ENCODE measurements at places on chromosomes 4 and X.

- no peak for DNase-seq
These were observed 185.7 kb upstream of the ZCCHC13 start for GRCh38 chrX:74117962-74118902.

DNA sequence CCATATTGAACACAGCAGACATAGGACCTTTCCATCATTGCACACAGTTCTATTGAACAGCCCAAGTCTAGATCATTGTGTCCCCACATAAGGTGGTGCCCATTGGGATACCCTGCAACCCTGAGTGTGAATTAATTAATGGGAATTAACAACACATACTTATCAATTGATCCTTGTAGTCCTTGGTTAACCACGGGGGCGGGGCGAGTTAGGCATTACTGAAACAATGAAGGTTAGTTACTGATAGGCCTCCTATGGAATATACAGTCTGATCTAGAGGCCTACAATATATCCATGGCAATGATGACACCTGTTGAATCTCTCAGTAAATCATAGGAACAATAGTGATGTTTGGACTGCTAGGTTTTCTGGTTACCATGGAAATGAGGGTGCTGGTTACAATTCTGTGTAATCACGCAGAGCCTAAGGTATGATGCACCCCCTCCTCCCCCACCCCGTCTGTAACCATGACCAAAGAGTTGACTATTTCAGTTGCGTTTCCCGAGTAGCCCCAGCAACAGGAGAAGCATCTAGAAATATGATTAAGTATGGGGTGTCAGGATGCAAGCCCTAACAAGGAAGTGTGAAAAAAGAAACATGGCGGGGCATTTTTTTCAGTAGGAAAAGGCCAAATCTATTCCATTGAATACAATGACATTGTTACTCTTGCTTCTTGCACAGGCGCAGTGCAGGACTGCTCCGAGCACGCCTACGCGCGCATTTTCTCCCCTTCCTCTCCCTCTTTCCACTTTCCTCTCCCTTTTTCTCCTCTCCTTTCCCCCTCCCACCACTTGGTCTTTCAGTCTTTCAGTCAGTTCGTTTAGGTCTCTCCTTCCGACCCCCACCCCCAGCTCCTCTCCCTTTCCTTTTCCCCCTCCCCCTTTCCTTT lies 677 bp upstream of the NONO start:
- peak; percentile 32 for DNase-seq

DNA sequence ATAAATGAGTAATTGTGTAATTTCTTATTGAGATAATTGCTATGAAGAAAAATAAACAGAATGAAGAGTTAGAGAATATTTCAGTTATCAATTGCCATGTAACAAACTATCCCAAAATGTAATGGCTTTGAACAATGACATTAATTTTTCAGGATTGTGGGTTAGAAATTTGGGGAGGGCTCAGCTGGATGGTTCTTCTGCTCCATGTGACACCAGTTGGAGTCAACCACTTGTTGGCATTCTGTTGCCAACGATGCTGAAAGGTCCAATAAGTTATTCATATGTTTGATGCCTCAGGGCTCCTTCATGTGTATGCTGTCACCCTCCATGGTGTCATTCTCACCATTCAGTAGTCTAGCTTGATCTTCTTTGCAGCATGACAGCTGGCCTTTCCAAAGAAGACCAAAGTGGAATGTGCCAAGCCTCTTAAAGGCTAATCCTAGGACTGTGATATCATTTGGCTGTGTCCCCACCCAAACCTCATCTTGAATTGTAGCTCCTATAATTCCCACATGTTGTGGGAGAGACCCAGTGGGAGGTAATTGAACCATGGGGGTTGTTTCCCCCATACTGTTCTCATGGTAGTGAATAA lies 20.9 kb upstream of the CCDC149 start:
- DNase-seq = no peak

GRCh38 chr4:40275065-40275730 lies 59.9 kb upstream of the CHRNA9 start:
- no peak for DNase-seq

DNA sequence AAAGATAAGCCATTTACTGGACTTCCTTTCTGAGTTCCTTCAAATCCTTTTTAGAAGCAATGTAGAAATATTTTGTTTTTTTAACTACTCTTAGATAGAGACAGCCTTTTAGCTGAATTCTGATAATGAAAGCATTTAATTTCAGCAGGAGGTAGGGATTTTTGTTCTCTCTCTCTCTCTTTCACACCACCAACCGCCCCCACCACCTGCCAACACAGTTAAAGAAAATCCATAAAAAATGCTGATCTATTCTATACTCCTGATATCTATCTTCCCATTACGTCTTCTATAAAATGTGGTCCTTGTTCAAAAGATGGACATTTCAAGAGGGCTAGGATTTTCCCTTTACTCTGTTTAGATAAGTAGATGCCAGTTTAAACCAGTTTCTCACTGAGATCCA lies 104.5 kb downstream of the DCLK2 start:
- no peak for DNase-seq

GRCh38 chr4:121777625-121778024 lies 12.7 kb upstream of the SMIM43 start:
- DNase-seq = no peak

GRCh38 chrX:54358424-54359211 lies 772 bp upstream of the WNK3 start:
- peak; percentile 70 for DNase-seq

DNA sequence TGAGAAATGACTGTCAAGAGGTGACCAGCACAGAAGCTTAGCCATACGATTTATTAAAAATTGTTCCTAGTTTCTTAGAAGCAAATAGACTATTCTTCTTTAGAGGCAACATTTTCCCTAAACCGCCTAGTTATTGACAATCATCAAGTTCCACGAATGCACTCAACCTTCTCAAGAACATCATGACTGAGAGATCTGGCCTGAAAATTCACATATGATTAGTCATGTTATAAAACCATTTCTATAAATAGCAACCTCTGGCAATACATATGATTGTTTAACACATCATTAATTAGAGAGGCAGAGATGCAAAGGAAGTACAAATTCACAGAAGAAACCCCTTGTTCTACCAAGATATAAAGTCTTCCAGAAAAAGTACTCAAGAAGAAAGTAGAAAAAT lies 6.7 kb downstream of the NUP62CL start:
- no peak for DNase-seq

DNA sequence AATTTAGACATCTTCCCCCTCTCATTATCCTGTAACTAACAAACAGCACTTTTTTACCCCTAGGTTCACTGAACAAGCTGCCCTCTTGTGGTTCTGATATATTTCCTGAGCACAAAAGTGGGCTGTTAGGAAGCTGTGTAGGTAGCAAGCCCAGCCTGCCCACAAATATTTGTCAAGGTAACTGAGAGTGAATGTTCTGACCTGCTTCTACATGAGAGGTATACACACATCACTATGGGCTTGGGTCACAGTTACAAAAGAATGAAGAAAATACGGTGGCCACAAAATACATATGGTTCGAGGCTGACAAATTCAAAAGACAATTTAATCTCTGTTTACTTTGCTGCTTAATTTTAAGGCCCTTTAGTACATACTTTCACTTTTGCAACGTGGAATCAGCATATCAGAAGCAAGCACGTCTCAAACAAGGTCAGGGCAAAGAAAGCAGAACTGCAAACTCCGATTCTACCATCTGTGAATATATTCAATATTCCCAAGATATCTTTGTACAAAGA lies 78.7 kb downstream of the RBM47 start:
- DNase-seq = peak; percentile 49

GRCh38 chr4:27692158-27692557 lies 831.5 kb downstream of the STIM2 start:
- peak; percentile 49 for DNase-seq

DNA sequence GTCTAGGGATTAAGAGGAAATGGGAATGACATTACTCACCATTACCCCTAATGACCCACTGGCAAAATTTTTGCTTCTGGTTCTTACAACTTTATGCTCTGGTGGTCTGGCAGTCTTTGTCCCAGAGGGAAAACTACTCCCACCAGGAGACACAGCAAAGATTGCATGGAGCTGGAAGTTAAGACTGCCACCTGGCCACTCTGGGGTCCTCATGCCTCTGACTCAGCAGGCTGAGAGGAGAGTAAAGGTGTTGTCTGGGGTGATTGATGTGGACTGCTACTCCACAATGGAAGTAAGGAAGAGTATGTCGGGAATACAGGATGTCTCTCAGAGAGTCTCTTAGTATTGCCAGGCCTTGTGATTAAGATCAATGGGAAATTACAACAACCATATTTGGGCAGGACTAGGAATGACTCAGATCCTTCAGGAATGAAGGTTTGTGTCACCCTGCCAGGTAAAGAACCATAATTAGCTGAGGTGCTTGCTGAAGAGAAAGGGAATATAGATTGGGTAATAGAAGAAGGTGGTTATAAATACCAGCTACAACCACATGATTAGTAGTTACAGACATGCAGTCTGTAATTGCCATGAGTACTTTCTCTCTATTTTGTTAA lies 215.5 kb downstream of the GPAT3 start:
- no peak for DNase-seq

- DNase-seq = no peak
These were observed 189.1 kb upstream of the RBPJ start for GRCh38 chr4:26131711-26132110.

- DNase-seq = no peak
These were observed 95.4 kb downstream of the TNIP2 start for GRCh38 chr4:2660596-2661211.

GRCh38 chr4:139279760-139280620 lies at the start of gene MGARP:
Gene MGARP, minus strand, starts transcription at chr4:139280225. Its CDS starts 67 bp downstream, at chr4:139280158.
- DNase-seq = no peak

GRCh38 chr4:38723726-38724474 lies 58.9 kb downstream of the TLR10 start:
- no peak for DNase-seq

GRCh38 chr4:89307446-89308160 lies at the start of gene GPRIN3:
Gene GPRIN3, minus strand, starts transcription at chr4:89307800. Its CDS starts 57,690 bp downstream, at chr4:89250110.
- DNase-seq = peak; percentile 38

- peak; percentile 53 for DNase-seq
These were observed 4.9 kb upstream of the ABCG2 start for GRCh38 chr4:88163336-88163735.

GRCh38 chrX:153438532-153438931 lies 7.3 kb downstream of the TREX2 start:
- DNase-seq = peak; percentile 43

DNA sequence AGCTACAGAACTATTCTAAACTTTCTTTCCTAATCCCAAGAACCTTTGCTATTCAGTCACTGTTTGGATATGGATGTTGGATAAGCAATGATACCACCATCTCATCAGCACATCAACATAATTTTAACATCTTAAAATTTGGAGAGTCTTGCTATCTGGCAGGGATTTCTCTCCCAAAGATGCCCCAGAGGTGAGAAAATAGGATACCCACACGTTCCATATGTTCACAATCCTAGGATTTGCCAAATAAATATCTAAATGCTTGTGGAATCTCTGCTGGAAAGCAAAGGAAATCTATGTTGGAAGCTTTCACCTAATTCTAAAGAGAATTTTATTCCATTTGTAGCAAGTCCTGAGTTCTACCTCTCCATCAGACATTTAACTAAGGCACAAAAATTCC lies 24.4 kb downstream of the SOWAHB start:
- DNase-seq = no peak

DNA sequence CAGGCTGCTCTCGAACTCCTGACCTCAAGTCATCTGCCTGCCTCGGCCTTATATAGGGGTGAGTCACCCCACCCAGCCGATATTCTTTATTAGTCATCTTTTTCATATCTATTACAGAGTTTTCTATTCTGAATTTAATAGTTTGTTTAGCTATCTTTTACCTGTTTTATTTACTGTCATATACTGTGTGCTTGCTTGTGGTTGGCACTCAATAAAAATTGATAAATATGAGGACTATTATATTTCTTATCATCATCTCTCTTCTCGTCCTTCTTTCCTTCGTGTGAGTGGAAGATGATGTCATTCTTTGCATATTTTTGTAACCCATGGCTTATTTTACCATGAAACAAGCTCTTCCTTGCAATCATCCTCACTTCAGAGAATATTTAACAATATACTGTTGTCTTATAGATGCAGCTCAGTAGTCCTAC lies 265.5 kb downstream of the ARHGAP24 start:
- DNase-seq = no peak

DNA sequence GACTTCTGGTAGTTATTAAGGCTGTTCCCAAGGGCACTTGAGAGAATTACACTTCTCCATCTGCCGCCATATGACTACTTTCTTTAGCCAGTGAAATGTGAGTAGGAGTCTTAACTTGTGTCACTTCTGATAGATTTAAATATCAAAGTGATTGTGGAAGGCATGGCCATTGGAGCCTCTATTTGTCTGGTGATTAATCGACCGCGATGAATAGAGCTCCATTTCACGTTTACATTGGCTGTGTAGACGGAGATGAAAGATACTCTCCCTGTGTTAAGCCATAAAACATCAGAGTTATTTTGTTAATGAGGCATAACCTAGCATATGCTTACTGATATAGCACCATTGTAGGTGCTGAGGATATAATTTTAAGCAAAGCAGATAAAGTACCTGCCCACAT lies 852.4 kb downstream of the CCSER1 start:
- DNase-seq = no peak

DNA sequence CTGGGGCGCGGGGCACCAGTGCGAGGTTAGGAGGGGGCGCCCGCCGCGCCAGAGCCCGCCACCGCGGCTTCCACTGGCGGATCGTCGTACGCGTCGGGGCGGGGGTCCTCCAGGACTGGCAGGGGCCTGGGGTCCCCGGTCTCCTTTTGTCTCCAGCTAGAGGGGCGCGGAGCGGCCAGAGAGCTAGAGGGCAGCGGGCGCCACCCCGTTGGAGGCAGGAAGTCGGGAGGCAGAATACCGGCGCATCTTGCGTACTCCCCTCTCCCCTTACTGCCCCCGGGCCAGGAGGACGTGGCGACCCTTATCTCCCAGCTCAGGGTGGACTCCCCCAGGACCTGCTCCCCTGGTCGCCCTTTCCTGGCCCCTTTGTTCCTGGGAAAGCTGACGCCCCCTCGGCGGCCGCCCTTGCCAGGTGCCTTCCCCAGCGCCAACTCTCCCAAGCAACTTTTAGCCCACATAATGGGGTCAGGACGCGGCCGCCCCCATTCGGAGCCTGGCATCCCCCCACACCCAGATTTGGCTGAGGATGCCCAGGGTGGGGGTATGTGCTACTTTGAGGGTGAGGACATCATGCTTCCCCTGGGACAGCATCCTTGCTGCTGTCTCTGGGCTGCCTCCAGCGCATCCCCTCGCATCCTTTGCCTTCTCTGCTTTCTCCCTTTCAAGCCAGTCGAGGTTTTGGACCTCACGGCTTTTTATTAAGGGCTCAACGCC lies 933 bp downstream of the CNKSR2 start:
- no peak for DNase-seq

GRCh38 chrX:152072236-152072635 lies 66.1 kb downstream of the MAGEA10 start:
- no peak for DNase-seq

- DNase-seq = no peak
These were observed 18.1 kb downstream of the CCNQ start for GRCh38 chrX:153580700-153581386.

DNA sequence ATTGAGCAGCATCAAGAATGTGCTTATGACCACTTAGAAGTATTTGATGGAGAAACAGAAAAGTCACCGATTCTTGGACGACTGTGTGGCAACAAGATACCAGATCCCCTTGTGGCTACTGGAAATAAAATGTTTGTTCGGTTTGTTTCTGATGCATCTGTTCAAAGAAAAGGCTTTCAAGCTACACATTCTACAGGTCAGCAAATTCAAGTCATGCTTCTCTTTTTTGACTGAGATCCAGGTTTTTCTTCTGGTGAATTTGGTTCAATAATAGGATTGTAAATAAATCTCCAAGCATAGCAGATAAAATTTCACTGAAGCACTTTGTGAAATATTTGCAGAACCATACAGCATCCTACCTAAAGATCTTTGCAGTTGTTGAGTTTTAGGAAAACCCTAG lies 218.1 kb downstream of the TLL1 start:
- DNase-seq = no peak

- peak; percentile 86 for DNase-seq
These were observed 2.4 kb downstream of the FRAS1 start for GRCh38 chr4:78059524-78059889.

Measured in HAP-1 (cell line).